ENCODE measurements at places on chromosomes 3 and 15.

GRCh38 chr3:99990179-99990578, 124.1 kb downstream of the FILIP1L start:
- no peak for DNase-seq

- DNase-seq = no peak
Observed at GRCh38 chr3:44762170-44762677, 630 bp downstream of the KIF15 start.

- DNase-seq = no peak
Observed at GRCh38 chr15:36284911-36285310, 294.5 kb upstream of the CDIN1 start.

DNA sequence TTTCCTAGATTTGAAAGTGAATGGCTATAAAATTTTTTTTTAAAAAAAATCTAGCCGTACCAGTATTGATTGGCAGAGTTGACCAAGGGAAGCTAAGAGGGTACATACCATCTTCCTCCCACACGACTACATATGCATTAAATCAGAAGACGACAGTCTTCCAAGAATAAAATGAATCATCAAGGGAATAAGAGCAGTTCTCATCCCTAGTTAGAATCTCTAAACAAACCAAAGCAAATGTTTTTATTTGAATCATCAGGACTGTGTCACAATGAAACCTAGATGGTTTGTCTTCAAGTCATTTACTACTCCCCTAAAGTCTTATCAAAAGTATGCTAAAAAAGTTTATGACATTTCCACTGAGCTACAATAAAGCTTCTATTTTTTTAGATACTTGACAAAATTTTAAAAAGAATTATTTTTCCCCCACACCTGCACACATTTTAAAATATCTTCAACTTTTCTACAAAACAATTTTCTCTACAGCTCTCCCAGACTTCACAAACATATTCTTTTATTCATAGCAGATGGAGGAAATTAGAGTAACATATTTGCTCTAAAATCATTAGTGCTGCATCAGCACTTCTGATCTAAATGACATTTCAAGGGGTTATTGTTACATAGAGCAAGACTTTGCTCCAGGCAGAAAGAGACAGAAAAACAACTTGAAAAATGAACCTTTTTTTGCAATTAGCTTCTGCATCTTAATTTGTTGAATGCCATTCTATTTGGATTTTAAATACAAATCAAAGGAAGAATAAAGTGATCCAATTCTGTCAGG, 547.1 kb downstream of the FHIT start:
- DNase-seq = peak; percentile 35

GRCh38 chr3:10437272-10437994, 68.0 kb downstream of the ATP2B2 start:
- DNase-seq = peak; percentile 73

DNA sequence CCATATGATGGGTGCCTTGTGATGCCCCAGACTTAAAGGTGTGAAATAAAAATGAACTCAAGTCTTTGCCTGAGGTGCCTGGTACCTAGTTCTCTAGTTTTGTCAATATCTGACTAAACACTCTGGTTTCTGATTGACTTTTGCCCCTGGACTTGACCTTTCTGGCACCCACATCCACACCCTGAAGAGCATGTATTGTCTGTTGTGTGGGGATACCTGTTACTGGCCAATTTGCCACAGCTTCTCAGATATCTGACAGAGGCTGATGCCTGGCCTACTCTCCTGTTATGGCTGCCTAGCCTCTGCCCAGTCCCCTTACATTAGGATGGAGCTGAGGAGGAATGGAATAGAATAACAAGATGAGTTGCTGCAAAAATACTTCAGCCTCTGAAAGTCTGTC, 3.6 kb downstream of the ZBTB38 start:
- DNase-seq = no peak

- DNase-seq = no peak
Observed at GRCh38 chr3:153169793-153170383, 7.9 kb downstream of the RAP2B start.

- peak; percentile 10 for DNase-seq
Observed at GRCh38 chr15:59020322-59020721, 32.9 kb downstream of the RNF111 start.

GRCh38 chr3:111194048-111194447, 122.4 kb downstream of the NECTIN3 start:
- no peak for DNase-seq

GRCh38 chr3:157075693-157076420, 84.1 kb downstream of the CCNL1 start:
- DNase-seq = no peak

GRCh38 chr15:36831125-36831903, 251.9 kb downstream of the CDIN1 start:
- peak; percentile 76 for DNase-seq

- DNase-seq = peak; percentile 56
Observed at GRCh38 chr3:193605876-193606275, 12.9 kb downstream of the OPA1 start.

DNA sequence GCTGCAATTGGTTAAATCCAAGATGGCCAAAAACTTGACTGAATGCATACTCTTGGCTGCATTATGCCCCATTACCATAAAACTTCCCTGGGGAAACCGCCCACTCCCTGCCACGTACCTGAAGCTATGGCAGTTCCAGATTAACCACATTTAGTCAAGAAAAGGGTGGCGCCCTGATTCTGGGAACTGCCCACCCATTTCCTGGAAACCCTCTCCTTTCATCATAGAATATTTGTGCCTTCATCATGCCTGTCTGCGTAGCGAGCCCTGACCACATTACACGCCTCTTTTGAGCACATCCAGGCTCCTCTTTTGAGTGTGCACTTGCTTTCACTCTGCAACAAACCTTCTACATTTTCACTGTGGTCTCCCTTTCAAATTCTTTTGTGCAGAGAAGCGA, 5.2 kb downstream of the LINS1 start:
- peak; percentile 36 for DNase-seq

GRCh38 chr3:166837535-166837934, 542.6 kb downstream of the ZBBX start:
- peak; percentile 7 for DNase-seq

GRCh38 chr3:123653221-123653682, 68.4 kb upstream of the HACD2 start:
- peak; percentile 81 for DNase-seq

DNA sequence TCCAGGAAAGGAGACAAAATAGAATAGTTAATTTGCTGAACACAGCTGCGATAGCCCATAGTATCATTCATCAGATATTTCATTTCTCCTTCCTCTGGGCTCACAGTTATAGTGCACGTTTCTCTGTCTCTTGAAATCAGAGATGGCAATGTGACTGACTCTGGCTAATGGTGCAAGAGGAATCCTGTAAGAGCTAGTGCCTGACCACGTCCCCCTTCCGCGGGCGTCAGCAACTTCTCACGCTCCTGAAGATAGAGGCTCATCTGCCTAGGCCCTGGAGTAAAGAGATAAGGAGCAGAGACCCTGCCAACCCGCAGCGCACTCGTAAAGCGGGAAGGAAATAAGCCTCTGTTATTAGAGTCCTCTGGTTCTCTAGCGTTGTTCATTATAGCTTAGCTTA, 391.8 kb downstream of the VPS13C start:
- DNase-seq = no peak

DNA sequence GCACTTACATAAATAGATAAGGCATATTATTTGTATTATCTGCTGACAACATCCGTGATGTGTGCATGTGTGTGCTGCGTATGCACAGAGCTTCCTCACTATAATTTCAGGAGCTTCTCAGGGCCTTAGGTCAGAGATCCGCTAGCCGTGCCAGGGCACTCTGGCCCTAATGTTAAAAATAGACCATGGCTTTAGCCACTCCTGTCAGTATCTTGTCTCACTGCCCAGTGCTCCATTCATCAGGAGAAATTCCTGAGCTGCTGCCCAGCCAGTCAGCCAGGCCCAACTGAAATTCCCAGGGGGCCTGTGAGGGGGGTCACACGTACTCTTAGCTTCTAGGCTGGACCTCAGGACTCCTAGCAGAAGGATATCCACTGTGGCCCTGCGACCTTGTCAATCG, 70.0 kb upstream of the ABHD2 start:
- no peak for DNase-seq

- DNase-seq = no peak
Observed at GRCh38 chr3:118734664-118735063, 300.0 kb downstream of the IGSF11 start.

- DNase-seq = no peak
Observed at GRCh38 chr3:139355476-139355875, 11.7 kb downstream of the MRPS22 start.

DNA sequence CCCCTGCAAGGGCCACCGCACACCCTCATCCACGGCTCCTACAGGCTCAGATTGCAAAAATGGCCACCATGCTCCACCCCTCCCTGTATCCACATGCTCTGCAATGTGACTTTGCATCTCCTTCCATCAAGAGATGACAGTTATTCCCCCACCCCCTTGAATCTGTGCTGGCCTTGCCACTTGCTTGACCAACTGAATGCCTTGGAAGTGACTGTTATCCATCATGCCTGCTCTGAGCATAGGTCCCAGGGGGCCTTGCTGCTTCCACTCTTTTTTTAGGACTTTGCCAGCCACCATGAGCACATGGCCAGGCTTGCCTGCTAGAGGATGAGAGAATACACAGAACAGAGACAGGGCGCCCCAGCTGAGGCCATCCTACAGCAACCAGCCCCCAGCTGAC, 13.6 kb downstream of the HAPLN3 start:
- DNase-seq = no peak

GRCh38 chr3:154973851-154974250, 106.3 kb upstream of the MME start:
- DNase-seq = no peak

- no peak for DNase-seq
Observed at GRCh38 chr15:44144184-44144583, 50.9 kb downstream of the FRMD5 start.

GRCh38 chr3:143822374-143822773, 25.9 kb downstream of the SLC9A9 start:
- DNase-seq = no peak

- DNase-seq = no peak
Observed at GRCh38 chr3:132037581-132037980, 2.8 kb upstream of the CPNE4 start.

- DNase-seq = no peak
Observed at GRCh38 chr15:49823987-49824774, 203.3 kb downstream of the DTWD1 start.
